HTR-8/SVneo (cell line): ENCODE measurements at places on chromosomes 6 and 20.
A peak's percentile ranks its signal among the peaks of the same experiment; 100 is the strongest.

- no peak for DNase-seq
Observed at GRCh38 chr20:58330687-58331086, 21.2 kb downstream of the RAB22A start.

DNA sequence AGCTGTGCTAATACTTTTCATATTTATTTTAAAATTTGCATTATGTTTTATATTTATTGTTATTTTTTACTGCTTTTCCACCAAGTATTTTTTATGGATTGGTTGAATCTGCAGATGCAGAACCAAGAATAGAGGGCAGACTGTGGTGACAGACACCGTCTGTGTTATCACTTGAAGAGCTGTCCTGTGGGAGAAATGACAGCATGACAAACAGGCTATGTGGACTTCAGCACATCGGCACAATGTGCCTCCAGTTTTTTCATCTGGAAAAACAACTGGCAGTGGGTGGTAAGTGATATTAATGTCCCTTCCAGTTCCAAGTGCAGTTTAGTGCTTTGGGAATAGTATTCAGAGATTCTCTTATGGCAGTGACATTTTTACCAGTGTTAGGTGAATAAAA lies 492.9 kb downstream of the PRKN start:
- no peak for DNase-seq

GRCh38 chr6:150129616-150130505 lies 13.0 kb upstream of the PPP1R14C start:
- DNase-seq: no peak

DNA sequence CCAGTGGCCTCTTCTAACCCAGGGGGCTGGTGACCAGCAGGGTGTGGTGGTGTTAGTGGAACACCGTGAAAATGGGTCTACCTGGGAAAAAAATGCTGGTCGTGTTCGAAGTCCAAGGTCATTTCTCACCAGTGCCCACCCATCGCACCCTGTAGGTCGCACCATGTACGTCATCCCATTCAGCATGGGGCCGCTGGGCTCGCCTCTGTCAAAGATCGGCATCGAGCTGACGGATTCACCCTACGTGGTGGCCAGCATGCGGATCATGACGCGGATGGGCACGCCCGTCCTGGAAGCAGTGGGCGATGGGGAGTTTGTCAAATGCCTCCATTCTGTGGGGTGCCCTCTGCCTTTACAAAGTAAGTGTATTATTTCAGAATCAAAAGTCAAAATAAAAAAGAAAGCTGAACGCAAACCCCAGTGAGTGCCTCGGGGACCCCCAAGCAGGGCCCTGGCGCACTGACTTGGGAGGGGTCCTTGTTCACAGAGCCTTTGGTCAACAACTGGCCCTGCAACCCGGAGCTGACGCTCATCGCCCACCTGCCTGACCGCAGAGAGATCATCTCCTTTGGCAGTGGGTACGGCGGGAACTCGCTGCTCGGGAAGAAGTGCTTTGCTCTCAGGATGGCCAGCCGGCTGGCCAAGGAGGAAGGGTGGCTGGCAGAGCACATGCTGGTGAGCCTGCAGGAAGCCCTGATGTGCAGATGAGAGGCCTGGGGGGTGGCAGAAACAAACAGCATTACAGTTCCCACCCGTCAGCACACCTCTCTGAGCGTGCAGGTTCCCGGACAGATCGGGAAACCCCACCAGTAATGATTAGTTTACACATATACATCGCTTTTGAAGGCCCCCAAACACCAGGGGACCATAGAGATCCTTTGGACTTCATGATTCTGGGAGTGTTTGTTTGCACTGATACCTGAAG lies 1.9 kb downstream of the PCK1 start:
- no peak for DNase-seq

GRCh38 chr6:37528541-37528940 lies 28.8 kb upstream of the CCDC167 start:
- DNase-seq: no peak

DNA sequence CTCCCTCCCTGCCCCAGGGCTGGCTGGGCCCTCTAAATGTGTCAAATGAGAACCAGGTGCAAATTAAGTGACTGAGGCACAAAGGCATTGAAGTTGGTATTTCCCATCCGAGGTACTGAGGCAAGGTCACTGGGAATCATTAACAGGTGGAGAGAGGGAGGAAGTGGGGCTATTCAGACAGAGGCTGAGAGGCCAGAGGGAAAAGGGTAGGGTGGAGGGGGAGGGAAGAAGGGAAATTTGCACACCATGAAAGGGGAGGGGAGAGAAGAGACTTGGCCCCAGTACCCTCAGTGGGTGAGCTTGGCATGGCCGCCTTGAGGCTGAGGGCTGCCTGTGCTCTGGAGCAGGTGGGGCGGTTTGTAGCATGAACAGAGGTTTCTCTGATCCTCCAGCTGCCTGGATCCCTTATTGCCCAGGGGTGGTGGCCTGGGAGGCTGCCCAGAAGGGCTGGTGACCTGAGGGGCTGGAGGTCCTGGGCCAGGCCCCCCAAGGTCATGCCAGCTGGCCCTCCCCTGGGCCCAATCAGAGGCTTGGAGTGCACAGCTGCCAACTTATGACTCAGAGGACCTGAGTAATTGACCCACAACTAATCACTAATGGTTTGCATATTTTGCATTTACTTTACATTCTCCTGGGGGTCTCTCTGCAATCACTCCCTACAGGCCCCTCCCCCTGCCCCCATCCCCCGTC lies 40.3 kb upstream of the ZFAND3 start:
- DNase-seq: no peak

DNA sequence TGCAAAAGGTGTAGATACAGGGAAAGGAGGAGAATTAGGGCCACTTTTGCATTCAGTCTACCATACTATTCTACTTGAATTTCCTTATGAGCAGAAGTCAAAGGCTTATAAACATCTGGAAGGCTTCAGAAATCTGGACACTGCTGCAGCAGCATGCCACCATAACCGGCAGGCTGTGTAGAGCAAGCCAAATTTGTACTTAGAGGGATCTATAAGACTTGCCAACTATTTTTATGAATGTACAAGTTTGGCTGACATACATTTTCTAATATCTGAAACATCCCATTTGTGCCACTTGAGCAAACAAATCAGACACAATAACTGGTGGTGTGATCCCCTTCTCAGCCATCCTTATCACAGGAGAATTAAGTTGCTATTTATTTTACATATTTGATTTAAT lies 14.0 kb upstream of the PLCB1 start:
- DNase-seq: no peak

DNA sequence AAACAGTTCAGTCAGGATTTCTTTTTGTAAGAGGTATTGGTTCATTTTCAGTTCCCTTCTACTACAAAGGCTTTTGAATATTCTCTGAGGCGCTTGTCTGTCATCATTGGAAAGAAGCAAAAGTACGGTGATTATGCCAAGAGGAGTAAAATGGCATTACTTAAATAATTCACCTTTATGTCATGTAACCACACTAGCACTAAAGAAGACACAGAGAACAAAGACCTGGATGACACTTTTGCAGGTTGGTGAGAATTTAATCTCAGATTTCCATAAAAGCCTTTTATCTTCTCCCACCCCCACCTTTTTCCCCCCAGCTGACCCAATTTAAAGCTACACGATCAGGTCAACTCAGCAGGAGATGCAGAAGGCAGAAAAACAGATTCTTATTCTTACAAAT lies 451.8 kb downstream of the HACE1 start:
- no peak for DNase-seq

DNA sequence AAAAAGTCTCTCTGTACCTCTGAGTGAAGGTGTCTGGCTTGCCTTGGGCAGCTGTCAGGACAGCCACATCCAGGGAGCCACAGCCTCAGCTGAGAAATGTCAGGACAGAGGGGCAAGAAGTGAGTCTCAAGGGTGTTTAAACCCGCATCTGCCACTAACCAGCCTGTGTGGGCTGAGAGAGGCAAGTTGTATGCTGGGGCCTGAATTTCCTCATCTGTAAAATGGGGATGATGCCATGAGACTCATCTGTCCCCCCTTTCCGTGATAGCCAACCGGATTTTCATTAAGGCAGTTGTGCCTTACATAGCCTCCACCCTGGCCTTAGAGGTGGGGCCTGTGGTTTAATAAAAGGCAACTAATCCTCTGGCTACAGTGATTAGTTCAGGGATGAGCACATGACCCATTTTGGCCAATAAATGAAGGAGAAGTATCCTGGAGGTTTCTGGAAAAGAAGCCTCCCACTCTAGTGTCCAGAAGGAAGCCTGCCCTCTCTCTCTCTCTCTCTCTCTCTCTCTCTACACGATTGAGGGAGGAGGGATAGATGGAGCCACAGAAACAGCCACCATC lies 79.3 kb downstream of the BMP7 start:
- DNase-seq: no peak

- DNase-seq: no peak
Observed at GRCh38 chr20:9551808-9552550, 37.6 kb downstream of the LAMP5 start.

DNA sequence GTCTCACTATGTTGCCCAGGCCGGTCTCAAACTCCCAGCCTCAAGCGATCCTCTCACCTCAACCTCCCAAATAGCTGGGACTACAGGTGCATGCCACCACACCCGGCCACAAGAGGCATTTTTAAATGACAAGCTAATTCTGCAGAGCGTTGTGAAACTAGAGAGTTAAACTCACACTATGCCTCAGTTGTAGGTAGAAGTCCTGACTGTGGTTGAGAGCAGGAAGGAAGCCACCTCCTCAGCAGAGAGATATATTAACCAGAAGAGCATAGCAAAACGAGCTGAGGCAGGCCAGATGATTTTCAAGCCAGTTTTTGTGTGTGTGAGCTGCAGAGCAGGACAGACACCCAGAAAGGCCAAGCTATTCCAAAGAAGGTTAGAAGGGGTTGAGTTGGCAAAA lies 150.3 kb downstream of the MBOAT1 start:
- DNase-seq: no peak

DNA sequence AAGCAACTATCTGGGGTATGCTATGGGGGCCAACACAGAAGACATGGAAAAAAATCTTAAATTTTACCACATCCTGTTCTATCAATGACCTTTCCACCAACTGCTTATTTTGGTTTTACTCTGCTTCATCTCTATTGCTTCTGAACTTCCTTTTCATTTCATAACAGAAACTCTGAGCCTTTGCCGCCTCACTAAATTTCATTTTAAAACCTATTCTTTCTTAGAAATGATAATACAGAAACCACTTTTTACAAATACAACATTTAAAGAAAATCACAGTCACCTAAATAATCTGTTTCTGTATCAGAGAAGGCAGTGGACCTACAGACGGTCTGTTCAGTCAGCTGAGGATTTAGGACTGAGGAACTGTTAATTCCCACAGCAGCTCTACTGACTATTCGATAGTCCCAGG lies 117.5 kb downstream of the KCNQ5 start:
- no peak for DNase-seq

DNA sequence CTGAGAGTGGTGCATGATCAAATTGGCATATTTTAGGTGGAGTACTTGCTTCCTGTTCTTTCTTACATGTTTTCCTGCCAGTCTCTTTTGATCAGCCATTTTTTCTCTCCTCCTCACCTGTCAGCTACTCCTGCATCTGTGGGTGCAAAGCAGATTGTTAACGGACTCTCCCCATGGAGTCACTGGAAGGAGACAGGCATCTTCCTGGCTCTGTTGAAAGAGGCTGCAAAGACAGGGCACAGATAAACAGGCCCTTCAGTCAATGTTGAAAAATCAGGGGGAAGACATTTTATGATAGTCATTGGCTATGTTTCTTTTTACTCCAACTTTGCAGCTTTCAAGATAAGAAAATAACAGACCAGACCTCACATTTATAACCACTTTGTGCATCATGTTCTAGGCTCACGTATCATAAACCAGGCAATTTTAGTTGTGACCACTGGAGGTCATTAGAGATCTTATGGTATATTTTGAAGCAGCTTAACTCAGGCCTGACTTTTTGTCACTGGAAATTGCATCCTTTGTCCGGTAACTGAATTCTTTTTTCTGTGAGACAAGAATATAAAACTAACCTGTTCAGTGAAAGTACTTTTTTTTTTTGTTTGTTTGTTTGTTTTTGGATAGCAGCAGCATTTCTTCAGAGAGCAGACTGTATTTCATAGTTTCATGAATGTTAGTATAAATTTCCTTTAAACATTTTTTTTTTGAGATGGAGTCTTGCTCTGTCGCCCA lies 20.1 kb downstream of the ECT2L start:
- peak; percentile 63 for DNase-seq

DNA sequence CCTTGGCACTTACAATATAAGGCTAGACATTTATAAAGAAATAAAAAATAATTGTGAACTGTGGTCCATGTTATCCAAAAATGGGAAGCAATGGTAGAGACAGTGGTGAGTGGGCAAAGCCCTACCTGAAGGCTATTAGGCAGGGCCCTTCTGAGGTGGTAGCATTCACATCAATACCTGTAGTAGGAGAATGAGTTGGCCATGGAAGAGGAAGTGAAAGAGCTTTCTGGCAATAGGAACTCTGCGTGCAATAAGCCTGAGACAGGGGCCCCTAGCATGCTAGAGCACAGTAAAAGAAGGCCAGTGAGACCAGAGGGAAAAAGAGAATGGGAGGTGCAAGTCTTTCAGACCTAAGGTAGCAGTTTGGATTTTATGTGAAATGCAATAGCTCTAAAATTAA lies 754.5 kb downstream of the PTPRT start:
- no peak for DNase-seq

GRCh38 chr6:93919365-93919764 lies 500.0 kb upstream of the EPHA7 start:
- no peak for DNase-seq

DNA sequence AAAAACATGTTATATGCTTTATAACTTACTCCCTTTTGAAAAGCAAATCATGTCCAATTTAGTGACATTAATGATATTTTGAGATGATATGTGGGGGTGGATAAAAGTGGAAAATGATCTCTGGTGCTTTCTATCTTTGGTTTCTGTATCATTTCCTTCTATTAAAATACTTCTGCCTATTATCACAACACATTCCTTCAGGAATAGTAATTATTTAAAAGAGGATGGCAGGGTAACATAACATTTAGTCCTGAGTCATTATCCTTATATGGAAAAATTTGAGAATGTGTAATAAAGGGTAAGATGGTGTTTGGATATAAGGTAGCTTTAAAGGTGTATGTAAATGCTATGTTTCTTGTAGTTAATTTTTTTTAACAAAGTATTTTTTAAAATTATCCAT lies 657.7 kb downstream of the PHF3 start:
- no peak for DNase-seq

DNA sequence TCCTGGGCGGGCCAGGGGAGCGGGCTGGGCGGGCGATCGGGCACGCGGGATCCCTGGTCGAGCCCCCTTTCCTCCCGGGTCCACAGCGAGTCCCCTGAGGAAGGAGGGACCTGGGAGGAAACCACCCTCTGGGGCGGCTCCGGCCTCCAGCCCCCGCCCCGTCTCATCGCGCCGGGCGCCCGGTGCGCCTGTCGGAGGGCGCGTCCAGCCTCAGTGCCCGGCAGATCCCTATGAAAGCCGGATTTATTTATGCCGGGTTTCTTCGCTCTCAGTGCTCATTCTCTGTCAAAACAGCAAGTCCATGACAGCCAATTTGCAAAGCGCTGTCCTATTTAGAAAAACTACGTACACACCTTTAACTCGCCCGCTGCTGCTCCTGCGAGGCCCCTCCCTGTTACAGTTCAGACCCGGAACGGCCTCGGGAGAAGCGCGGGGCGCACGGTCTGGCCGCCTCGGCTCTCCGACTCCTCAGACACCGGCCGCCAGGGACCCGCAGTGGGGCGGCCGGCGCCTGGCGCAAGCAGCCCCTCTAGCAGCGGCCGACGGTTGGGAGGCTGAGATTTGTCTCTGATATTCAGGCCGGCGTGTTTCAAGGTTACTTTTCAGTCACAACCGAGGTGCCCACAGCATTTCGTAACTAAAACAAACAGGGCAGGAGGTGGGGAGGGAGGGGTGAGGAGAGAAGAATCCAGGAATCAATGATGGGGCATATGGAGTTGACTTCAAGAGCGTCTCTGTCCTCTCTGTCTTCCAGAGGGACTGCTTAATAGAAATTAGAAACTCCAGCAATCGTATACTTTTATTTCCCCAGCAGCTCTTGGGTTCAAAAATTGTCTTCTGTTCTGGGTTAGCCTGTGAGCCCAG lies 782 bp upstream of the FOXA2 start:
- no peak for DNase-seq
